ENCODE measurements at places on chromosomes 1 and 21.

DNA sequence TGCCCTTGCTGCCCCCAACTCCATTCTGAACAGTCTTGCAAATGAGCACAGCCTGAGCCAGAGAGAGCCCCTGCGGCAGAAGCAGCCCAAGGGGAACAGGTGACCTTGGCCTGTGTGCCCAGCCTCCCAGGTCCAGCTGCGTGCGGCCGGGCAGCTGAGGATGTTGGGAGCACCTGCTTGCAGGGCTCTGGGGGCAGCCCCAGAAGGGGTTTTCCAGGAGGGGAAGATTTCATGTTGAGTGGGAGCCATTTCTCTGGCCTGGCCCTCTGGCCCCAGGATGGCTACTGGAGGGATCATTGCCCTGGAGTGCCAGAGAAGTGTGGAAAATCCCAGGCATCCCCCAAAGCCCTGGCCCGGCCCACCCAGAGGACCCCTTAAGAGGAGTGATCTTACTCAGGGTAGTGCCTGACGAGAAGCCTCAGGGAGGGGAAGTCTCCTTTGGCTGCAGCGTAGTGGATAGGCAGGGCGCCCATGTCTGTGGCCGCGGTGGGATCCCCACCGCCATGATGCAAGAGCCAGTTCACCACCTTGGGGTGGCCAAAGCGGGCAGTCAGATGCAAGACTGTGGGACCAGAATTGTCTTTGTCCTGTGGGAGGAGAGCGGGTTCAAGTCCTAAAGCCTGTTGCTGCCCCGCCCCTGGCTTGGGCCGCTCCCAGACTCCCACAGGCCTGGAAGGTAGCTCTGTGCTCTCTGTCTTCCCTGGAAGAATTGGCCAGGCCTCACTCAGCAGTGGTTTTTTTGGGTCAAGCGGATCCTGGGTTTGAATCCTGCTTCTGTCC lies 20.6 kb upstream of the RNU1-4 start:
- DNase-seq, result no peak

GRCh38 chr1:4699376-4700301 lies 45.2 kb downstream of the AJAP1 start:
- DNase-seq, result no peak

- DNase-seq, result peak; percentile 34
These were observed 73.9 kb upstream of the VTCN1 start for GRCh38 chr1:117284399-117285215.

DNA sequence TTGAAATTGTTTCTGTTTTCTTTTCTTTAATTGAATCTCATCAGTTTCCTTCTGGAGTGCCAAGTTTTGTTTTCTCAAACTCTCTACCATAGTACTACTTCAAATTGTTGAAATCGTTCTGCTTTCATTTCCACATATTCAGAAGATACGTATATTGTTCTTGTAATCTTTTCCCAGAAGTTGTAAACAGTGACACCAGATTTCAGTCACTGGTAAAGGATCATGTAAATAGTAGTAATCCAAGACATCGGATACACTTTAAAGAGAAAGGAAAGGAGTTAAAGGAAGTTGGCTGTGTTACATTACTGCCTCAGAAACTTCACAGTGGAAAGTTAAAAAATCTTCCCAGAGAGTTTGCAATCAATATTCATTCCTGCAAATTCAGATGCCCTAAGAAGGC lies 67.5 kb downstream of the RGL1 start:
- no peak for DNase-seq

DNA sequence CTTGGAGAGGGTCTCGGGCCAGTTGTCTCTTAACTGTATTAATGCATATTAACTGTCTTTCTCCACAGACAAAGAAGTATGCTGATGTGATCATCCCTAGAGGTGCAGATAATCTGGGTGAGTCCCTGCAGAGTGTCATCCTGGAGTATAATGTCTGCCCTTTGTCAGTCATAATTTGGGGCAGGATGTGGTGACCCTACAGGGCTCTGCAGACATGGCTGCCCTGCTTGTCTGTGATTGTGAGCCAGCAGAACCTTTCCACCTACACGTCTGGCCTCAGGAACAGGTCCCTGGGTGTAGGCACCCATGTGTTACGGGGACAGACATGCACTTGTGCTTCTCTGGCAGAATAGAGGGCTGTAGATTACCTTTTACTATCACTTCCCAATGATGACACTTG lies 78.4 kb downstream of the UCK2 start:
- DNase-seq, result no peak

GRCh38 chr21:27570306-27570868 lies 603.5 kb upstream of the ADAMTS5 start:
- DNase-seq, result peak; percentile 96

DNA sequence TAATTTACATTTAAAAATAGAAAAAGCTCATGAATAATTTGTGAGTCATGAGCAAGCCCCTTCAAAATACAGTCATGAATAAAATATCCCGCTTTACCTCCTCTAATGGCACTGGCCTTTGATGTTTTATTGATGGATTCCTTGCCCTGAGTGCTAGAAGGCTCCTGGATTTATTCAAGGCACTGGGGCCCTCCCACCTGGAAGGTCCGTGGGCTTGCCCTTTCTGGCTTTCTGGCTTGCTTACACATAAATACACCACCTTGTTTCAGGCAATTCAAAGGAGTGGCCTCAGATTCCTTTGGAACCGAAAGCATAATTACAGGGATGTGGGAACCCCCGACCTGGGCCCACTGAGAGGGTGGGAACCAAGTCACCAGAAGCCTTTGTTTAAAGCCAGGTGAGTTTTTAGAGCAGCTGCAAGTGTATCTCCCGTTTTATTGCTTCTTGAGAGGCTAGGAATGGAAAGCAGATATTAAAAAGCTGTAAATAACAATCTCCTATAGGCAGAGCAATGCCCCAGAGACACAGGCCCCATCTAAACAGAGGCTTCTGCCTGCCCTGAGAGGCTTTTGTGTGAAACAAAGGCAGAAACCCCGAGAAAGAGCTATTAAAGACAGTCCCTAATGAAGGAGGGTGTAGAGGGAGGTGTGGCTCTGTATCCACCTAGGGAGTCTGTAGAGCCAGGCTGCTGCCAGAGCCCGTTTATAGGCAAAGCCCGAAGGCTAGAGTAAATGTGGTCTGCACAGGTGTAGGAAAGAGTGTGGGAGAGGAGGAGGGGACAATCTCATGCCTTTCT lies 126.4 kb downstream of the FAM78B start:
- DNase-seq, result no peak

GRCh38 chr1:227094249-227094966 lies 154.3 kb downstream of the COQ8A start:
- no peak for DNase-seq

DNA sequence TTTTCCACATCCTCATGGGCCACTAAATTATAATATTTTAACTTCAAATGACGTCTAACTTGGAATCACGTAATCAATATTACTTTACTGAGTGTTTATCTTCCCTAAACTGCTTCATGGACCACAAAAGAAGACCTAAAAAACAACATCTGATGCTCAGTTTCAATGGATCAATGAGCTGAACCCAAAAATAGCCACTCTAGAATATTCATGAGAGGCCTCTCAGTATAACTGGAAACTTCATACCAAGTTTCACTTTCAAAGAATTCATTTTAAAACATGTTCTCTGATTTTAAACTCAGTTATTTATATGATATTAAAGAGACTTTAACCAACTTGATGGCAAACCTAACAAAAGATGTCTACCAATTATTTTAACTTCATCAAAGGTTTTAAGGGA lies 23.7 kb upstream of the TIAM1 start:
- DNase-seq, result no peak

GRCh38 chr1:244064621-244065020 lies 13.5 kb downstream of the ZBTB18 start:
- DNase-seq, result no peak

DNA sequence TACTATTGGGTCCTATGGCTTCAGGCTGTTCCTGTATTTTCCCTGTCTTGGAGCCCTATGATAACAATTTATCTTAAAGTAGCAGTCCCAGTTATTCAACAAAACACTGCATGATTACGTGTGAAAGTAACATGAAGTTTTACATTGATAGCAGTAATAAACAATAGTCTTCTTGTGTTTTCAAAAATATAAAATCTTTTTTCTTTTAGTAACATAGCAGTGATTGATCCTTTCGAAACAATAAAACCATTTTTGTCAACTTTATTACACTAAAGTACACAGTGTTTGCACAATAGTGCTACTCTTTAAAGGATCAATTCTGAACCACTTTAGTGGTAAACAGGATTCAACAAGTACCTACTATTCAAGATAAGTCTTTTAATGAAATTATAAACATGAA lies 90.6 kb downstream of the GPATCH2 start:
- no peak for DNase-seq

- peak; percentile 37 for DNase-seq
These were observed 33.9 kb downstream of the COQ8A start for GRCh38 chr1:226973898-226974543.

GRCh38 chr21:46475296-46475695 lies 16.6 kb downstream of the DIP2A start:
- DNase-seq, result no peak

DNA sequence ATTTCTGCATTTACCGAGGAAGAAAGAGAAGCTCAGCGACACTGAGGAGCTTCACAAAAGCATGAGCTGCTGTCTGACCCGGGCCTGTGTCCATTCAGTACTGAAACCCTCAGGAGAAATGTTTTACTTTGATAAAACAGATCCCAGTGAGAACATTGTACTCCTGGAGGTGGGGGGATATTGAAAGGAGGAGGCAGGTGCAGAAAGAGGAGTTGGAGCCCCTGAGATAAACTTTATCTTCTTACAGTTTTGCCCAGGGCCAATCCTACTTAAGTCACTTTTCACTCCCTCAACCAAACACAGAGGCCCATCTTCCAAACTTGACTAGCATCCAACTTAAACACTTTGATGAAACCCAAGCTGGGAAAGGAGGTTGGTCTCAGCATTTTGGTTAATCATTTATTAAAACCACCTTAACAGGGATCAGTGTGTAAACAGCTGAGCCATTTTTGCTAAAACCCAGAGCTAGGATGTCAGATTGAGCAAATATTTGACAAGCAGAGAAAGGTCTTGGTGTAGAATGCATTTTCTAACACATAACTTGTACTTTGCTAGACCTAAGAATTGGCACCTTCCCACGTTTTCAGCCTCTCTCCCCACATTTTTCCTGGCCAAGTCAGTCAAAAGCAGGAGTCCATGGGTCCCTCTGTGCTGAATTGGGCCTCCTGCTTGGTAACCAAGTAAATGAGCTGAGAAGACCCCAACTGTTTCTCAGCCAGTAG lies 32.5 kb upstream of the SARS1 start:
- DNase-seq, result peak; percentile 57

- DNase-seq, result no peak
These were observed 975.2 kb upstream of the B3GALT2 start for GRCh38 chr1:194161591-194161990.

DNA sequence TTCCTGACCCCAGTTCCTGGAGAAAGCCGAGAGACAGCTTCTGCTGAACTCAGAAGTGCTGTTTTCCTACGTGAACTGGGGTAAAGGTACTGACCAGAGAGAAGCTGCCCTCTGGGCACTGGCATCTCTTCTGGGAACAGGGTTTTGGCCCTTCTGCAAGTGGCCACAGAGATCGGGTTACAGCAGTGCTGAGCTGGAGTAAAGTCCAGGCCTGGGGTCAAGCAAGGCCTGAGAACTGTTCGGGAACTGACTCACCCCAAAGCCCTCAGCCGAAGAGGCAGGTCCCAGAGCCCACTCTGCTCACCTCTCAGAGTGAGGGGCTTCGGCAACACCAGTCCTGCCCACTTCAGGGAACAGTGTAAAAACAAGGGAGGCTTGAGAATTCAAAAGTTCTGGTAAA lies 177.2 kb upstream of the RUNX1 start:
- DNase-seq, result peak; percentile 75

- no peak for DNase-seq
These were observed 586.5 kb downstream of the NEGR1 start for GRCh38 chr1:71695821-71696220.

- no peak for DNase-seq
These were observed 6.1 kb downstream of the B3GALT6 start for GRCh38 chr1:1237874-1238701.

All from stromal cell of bone marrow (primary cell).